ENCODE measurements at places on chromosomes 2 and 18.

DNA sequence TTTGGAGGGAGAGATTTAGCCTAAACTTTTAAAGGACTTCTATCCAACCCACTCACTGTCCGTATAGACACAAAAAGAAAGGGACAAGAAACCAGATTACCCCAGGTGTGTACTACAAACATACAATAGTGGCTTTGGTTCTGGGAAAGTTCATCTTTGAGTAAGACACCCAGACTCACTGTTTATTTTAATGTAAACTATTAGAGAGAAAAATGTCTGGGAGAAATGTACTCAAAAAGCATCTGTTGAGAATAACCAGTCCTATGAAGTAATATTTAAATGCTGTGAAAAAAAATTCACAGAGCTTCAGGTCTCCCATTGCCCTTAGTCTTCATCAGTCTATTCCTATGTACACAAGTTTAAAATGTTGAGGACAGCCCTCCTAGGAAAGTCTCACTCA, 107.5 kb downstream of the SLC8A1 start:
- no peak for DNase-seq

GRCh38 chr2:25473131-25473530, 131.4 kb upstream of the DNMT3A start:
- no peak for DNase-seq

DNA sequence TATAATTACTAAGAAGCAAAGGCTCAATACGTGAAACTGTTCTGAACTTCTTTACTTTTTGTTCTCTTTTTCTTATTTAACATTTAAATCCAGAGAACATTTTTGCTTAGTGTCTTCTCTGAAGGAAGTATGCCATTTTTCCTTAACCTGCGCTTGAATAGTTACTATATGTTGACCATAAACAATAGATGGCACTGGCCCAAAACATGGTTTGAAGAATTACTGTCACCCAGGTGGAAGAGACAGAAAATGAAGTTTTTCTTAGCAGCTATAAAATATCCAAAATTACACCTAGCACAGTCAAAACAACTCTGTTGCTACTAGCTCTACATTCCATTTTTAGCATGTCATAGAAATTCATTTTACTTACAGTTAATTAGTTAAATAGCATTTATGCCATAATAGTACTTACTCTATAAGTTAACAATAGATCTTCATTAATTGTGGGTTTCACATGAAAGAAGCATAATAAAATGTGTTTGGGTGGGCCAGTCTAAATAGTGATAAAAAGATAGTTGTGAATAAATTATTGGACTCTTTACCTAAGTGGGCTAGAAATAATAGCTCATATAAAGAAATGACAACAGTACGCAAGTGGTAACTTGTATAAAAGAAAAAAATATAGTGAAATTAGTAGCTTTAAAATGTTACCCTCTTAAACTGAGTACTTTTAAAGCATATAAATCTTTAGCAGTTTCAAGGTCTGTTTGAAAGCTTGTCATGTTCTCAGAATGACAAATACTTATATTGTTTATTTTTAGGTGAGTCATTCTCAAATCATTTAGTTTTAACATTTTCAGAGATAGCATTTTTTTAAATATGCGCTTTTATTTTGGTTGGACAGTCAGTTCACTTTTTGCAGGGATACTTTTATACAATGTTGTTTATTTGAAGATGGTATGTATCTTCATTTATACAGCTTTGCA, 3.7 kb downstream of the ETAA1 start:
- DNase-seq = no peak

DNA sequence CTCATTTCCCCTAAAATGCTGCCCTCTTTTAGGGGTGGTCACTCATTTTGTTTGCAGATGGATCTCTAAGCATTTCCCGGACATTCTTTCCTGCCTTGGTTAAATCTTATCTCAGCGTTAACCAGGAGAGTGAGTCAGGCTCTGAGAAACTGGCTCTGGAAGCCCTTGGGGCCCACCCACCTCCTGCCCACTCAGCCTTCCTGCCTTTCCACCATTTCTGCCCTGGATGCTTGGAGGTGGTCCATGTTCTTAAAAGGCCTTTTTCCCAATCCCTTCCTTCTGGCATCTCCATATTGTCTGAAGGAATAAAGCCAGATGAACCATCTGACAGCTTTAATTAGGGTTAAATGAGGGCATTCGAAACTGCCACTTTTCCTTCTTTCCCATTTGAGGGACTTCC, 9.5 kb downstream of the HK2 start:
- no peak for DNase-seq

DNA sequence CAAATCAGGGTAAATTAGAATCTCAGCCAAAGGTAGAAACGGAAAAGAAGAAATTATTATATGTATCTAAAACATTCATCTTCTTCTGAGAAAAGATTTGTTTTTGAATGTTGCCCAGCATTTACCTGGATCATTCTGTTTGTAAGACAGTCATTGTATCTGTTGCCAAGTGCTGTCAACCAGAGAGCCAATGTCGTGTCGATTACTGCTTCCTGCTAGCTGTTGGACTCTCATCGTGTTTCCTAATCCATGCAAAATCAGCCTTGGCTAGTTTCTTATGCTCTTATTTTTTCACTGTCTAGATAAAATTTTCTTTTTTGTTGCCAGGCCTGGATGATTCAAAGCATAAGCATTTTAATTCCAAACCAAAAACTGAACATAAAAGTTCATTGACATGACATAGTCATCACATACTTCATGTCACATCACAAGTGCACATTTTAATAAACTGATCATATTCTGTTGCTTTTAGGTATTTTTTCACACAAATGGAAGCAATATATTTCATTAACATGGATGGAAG, 202.3 kb downstream of the KCNH7 start:
- no peak for DNase-seq

- no peak for DNase-seq
Measured at GRCh38 chr2:190280565-190281350, 38.9 kb downstream of the HIBCH start.

GRCh38 chr2:174901075-174901474, 104.1 kb downstream of the CHN1 start:
- DNase-seq = no peak

- no peak for DNase-seq
Measured at GRCh38 chr18:79857082-79857671, 59.4 kb downstream of the KCNG2 start.

- DNase-seq = no peak
Measured at GRCh38 chr2:171587567-171587966, 65.3 kb downstream of the CYBRD1 start.

GRCh38 chr2:169106134-169106533, 36.8 kb downstream of the DHRS9 start:
- DNase-seq = no peak

DNA sequence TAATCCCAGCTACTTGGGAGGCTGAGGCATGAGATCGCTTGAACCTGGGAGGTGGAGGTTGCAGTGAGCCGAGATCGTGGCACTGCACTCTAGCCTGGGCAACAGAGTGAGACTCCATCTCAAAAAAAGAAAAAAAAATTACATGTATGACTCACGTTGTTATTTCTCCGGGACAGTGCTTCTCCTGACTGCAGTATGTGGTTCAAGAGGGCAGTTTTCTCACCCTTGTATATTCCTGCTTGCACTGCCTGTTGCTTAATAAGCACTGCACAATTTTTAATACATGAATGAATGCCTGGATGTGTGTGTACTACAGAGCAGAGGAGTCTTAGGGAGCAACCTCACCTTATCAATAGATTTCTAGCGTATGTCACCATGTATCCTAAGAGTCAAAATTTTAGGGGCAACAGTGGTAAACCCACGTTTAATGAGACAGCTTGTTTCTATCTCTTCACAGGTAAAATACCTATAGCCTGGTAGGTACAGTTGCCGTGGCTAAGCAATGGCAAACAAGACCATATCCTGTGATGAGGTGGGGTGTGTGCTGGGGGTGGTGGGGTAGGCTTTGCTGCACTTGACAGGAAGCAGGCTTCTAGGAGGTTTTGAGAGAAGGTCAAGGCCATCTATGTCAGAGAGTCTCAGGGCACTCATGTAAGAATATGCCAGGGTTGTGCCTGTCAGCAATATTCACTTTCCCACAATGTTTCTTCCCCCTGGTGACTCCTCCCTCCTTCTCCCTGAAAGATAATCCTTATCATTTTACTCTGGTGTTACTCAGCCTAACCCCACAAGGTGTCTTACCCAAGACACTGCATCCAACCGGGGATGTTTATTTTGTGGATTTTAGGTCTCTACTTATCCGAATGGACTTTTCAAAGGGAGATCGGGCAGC, 36.9 kb upstream of the MEX3C start:
- DNase-seq = no peak

DNA sequence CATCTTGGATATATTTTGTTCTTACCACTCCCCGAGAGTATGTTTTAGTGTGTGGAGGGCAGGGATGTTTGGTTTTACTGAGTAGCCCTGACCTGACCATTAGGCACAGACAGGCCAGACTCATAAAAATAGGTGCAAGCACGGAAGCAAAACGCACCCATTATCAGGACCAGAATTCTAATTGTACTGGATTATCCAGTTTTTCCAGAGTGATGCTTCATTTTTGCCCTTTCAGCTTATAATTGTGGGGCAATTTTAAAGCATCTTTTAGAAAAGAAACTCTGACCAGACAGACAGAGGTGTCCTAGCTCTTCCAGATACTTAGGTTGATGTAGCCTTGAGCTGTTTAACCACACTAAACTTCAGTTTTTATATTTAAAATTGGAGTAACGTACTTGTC, 4.4 kb downstream of the NCOA1 start:
- no peak for DNase-seq

Measured in cortex of kidney (tissue), 1 donor.